ENCODE measurements at places on chromosomes 7 and 10. TPM values are rescaled to one million over a fixed set of nuclear protein-coding genes. Genes with fewer than 3 reads are reported as not detected.

Gene FAM24A
- not detected for total RNA-seq

Gene CLDN4
- 5.8 TPM for total RNA-seq

Gene DENND10
- 55.1 TPM for total RNA-seq

Gene GRM3
- not detected for total RNA-seq

Gene ERVW-1
- 0.04 TPM for total RNA-seq

Gene PDZD7
- 0.70 TPM for total RNA-seq

Gene RBM20
- 4.3 TPM for total RNA-seq

Gene SFR1
- total RNA-seq, result 16.5 TPM

Gene CLRN3
- total RNA-seq, result 0.07 TPM

Gene OR2A5
- not detected for total RNA-seq

Gene PTER
- total RNA-seq, result 18.4 TPM

Gene FAM25G
- not detected for total RNA-seq

Gene SPRN
- 0.33 TPM for total RNA-seq

Measured in A549 treated with dexamethasone at 1 μM for 4 hours (cell line).